HS-5 (cell line): ENCODE measurements at places on chromosomes 6 and 20.

GRCh38 chr6:117078624-117079023 is 186.7 kb upstream of the VGLL2 start:
- no peak for DNase-seq

- no peak for DNase-seq
Measured at GRCh38 chr20:4267242-4267641, 251.9 kb upstream of the RNF24 start.

GRCh38 chr6:110930781-110931180 is 27.7 kb upstream of the GTF3C6 start:
- no peak for DNase-seq

GRCh38 chr6:123771126-123771525 is 32.5 kb upstream of the NKAIN2 start:
- no peak for DNase-seq

DNA sequence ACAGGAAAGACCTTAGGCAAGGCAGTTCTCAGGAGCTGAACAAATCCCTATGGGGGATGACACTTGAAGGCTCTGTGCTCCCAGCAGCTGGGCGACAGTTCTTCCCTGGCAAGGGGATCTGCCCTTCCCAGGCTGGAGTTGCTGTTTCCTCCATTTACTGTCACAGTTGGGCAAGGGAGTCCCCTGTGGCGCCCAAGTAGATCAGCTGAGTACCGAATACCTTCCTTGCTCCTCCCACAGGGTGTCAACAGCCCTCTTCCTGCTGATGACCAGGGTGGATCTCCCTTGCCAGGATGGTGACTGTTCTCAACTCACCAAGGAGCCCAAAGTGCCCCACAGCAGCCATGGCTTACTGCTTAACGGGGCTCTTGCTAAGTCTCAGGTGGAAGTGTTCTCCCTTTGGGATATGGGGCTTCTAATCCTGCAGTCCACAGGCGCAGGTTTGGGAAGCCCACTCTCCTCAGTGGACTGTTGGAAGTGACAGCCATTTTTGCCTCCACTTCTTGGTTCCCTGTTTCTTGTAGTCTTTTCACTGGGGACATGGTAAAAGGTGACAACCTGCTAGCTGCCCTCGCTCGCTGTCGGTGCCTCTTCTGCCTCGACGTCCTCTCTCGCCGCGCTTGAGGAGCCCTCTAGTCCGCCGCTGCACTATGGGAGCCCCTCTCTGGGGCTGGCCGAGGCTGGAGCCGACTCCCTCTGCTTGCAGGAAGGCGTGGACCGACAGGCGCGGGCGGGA is 5.7 kb upstream of the PSMG4 start:
- DNase-seq: no peak

GRCh38 chr6:14974792-14975470 is 270.9 kb upstream of the JARID2 start:
- no peak for DNase-seq

GRCh38 chr20:25856256-25856884 is 159.7 kb upstream of the ZNF337 start:
- no peak for DNase-seq

DNA sequence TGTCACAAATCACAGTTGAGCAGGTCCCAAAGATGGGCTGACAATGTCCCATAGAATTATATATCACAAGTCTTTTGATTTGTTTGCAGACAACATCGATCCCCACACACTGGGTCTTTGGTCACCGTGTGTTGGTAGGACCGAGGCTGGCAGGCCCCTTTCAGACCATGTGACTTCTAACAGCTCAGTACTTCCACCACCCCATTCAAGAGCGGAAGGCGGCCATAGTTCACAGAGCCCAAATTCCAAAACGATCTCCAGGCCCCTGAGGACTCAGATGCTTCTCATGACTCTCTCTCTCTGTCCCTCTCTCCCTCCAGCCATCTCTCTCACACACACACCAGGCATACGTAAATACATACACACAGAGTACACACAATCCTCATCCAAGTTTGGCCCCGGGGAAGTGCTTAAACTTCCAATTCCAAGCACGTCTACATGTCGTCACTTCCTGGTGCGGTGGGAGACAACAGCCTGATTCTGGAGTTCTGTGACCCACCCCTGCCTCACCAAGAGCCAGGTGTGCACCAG is 155.9 kb upstream of the INSM1 start:
- no peak for DNase-seq

DNA sequence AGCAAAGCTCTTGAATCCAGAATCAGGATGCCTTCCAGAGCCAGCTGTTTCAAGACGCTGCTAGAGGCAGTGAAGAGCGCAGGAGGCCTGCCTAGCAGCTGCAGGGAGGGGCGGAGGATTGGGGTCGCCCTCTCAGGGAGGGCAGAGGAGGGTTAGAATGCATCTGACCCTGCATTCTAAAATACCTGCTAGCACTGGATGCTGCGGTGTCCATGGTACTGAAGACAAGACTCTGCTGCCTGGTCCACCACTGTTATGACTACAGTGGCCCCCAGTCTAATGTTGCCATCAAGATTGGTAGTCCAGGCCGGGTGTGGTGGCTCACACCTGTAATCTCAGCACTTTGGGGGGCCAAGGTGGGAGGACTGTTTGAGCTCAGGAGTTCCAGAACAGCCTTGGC is 193.7 kb upstream of the PROKR2 start:
- DNase-seq: no peak

GRCh38 chr20:50182346-50182745 is 8.3 kb upstream of the CEBPB start:
- DNase-seq: no peak

- no peak for DNase-seq
Measured at GRCh38 chr6:40312213-40313015, 274.8 kb downstream of the LRFN2 start.

GRCh38 chr6:27867051-27867944 is 44.9 kb downstream of the OR2B2 start:
- peak; percentile 26 for DNase-seq

DNA sequence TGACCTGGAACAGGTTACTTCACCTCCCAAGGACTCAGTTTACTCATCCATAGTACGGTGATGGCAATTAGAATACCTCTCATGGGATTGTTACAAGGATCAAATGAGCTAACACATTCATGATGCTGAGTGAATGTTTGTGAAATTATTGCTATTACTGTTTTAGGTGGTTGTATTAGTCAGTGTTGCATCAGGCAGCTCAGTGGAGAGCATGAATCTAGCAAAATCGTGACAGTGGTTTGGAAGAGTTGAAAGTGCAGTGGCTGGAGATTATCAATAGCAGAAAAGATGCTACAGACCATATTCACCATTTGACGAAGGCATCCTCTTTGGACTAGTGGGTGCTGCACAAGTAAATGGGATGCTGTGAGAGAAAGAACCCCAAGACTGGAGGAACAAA is 50.4 kb upstream of the CTNNBL1 start:
- DNase-seq: no peak

DNA sequence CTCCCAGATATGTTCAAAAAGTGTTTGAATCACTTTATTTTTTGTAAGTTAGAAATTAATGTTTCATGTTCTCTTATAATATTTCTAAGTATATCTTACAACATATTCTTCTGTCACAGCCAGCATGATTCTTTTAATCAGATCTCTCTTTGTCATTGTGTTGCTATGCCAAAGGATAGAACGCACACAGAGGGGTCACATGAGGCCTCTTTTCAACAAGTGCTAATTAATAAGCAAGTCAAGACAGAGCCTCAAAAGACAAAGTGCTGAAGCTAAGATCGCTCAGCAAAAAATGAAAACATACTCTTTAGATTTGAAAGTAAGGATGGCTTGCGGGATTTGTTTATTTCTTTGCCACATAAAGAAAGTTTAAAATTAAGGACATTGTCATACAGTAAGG is 508.8 kb upstream of the PTCHD4 start:
- DNase-seq: no peak

DNA sequence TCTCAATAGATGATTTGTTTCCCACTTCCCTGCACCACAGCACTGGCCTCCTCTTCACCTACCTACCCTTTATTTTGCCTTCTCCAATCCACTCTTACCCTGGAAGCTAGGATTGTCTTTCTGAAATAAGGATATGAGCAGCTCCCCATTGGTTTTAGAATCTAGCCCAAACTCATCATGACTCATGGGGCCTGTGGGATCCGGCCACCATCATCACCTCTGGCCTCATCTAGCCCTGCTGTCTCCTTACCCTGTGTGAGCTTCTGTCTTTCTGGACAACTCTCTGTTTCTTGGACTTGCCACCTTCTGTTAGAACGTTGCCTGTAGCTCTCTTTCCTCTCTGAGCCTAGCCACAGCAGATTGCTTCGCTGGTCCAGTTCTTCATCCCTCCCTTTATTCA is 277.1 kb downstream of the PAX1 start:
- no peak for DNase-seq

DNA sequence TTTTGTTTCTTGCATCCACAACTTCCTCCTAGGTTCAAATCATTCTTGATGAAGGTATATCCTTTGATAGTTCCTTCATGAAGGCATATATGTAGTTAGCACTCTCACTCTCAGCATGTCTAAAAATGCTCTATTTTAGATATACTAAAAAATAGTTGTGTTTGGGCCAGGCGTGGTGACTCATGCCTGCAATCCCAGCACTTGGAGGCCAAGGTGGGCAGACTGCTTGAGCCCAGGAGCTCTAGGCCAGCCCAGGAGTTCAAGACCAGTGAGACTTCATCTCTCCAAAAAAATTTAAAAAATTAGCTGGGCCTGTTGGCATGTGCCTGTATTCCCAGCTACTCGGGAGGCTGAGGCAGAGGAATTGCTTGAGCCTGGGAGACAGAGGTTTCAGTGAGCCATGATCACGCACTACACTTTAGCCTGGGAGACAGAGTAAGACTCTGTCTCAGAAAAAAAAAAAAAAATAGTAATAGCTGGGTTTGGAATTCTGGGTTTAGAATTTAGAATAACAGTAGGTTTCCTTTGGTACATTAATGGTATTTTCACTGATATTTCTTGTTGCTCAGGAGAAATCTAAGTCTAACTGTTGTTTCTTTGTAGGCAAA is 7.0 kb downstream of the SERAC1 start:
- no peak for DNase-seq

GRCh38 chr6:4388675-4389074 is 253.3 kb upstream of the ECI2 start:
- DNase-seq: no peak
